ENCODE measurements at places on chromosomes 6 and 20.

DNA sequence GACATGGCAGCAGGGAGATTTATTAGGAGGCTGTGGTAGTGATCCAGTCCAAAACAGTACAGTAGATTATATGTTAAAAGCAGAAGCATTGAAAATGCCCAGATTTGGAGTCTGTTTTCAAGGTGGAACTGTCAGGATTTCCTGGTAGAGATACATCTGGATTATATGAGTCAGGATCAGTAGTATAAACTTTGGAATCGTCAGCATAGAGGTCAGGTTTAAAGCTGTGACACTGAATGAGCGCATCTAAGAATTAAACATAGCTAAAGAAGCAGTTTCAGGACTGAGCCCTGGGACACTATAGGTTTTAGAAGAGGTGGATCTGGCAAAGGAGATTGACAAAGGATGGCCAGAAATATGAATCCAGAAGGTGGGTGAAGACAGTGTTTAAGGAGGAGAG is 60.4 kb downstream of the RNF144B start:
- no peak for DNase-seq

DNA sequence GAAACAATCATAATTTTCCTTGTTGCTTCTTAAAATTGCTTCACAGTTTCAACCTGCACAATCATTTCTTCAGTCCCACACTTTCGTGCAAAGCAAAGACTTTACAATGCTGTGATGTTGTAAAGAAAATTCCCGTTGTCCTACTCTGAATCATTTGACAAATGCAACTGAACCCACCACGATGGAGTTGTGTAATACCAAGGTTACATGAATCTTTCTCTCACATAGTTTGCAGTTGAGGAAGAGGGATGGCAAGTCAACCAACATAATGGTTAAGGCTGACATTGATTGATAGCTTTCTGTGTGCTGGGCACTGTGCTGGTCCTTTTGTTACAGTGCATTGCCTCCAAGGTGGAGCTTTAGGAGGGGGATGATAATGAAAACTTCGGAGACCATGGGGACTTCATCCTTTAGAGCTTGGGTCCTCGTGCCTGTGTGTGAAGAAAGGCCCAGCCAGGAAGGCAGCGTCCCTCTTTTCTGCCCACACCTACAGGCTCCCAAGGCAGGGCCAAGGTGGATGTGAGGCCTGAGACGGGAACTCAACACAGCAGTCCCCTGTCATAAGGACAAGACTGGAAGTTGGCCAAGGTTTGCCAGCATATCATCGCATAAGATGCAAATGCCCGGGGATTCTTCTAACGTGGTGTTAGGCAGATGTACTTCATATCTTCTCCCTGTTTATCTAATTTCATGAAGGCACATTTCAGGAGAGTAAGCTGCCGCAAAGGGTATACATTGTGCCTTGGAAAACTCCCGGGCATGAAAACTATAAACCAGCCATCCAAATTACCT is 96.9 kb downstream of the LY86 start:
- no peak for DNase-seq

GRCh38 chr6:7922596-7922995 is 12.0 kb upstream of the TXNDC5 start:
- DNase-seq = no peak

DNA sequence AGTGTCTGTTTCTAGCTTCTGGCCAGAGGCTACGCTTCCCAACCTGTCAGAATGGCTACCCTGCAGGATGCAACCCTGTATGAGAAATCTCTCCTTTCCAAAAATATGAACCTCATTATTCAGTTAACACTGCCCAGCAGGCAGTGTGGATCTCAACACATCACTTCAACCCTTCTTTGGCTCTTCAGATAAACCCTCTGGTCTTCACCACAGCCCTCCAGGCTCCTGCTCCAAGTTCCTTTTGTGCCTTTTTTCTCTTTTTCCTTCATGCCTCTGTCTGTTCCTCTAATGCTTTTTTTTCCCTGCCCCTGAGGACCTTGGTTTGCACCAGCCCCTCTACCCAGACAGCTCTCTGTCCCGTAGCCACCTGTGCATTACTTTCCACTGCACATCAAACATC is 207.4 kb downstream of the MYLK4 start:
- no peak for DNase-seq

GRCh38 chr6:166496460-166496859 is 90.0 kb downstream of the RAMACL start:
- DNase-seq = no peak

DNA sequence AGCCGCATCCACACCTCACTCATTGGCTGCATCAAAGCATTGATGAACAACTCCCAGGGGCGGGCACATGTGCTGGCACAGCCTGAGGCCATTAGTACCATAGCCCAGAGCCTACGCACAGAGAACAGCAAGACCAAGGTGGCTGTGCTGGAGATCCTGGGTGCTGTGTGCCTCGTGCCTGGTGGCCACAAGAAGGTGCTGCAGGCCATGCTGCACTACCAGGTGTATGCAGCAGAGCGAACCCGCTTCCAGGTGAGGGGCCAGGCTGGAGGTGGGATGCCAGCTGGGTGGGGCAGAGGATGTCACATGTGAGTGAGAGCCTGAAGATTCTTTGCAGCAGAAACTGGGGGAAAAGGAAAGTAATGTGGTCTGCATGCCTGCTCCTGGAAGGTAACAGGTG is 66.7 kb downstream of the MOCS1 start:
- DNase-seq = no peak
